ENCODE measurements at places on chromosomes 16 and 17.

GRCh38 chr17:67600408-67600807 lies 117.3 kb upstream of the NOL11 start:
- DNase-seq = no peak

- peak; percentile 86 for DNase-seq
These were observed 19.8 kb downstream of the COX4I1 start for GRCh38 chr16:85819245-85819644.

DNA sequence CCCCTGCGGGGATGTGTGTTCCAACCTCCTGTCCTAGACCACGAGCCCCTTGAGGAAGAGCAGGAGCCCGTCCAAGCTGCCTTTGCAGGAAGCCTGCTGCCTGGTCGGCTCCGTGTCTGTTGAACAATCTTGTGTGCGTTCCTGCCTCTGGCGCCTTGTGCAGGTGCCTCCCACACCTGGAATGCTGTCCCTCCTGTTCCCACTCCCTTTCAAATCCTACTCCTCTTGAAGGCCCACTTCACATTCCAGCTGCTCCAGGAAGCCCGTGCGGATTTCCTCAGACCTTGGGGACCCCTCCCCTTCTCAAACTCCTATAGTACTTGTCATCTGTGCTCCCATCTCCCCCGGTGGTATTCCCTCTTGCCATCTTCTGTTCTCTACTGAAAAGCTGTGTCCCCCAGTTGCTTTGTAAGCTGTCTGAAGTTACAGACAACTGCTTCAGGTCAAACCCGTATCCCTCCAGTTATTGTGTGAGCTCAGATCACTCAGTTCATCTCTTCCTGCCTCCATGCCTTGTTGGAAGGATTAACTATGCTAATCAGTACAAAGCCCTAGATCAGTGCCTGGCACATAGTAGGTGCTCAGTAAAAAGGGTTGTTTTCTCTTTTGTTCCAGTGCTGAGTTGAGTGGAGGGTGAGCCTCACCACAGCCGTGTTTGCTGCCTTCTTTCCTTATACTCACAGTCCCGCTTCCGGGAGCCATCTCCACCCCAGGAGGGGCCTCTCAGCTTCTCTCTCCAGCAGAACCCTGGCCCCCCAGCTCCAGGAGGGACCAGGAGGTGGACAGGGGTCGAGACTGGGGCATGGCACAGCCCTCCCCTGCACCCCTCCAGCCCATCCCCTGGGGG lies 241.8 kb upstream of the CIBAR2 start:
- no peak for DNase-seq

GRCh38 chr17:38592487-38592886 lies 13.3 kb downstream of the SRCIN1 start:
- DNase-seq = no peak

DNA sequence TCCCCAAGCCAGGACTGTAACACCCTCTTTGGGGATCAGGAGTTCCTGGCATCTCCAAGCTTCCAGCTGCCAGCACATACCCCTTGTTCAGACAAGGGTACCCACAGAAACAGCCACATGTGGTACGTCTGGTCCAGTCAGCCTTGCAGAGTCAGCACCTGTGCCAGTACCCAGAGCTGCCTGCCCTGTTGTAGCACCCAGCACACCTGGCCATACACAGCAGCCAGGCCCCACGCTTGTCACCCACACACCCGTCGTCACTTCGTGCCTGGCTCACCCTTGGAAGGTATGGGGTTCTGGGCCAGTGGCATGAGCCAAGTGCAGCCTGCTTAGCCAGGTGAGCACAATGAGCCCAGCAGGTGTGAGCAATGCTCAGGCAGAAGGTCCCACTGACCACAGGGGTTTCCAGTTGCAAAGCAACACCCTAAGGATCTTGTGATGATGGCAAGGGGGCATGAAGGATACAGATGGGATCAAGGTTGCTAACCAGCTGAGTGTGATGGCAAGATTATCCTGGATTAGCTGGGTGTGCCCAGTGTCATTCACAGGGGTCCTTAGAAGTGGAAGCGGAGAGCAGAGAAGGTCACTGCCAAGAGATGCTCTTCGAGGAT lies 202.3 kb downstream of the CPPED1 start:
- DNase-seq = no peak

- DNase-seq = no peak
These were observed 17.5 kb downstream of the ANKRD40 start for GRCh38 chr17:50689956-50690886.

DNA sequence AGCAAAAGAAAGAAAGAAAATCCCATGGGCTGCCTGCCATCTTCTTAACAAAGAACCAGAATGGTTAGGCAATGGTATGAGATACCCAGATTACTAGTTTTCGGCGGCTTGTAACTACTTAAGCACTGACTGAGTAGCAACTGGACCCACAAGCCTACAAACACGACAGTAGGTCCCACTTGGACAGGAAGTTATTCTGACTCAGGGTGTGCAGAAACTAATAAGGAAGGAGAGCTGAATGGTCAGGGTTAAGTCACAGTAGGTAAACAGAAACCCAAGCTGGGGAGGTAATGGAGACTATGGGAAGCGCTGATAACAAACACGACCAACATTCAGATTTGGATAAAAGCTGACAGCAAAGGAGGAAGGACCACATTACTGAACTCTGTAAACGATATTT lies 10.4 kb upstream of the HLF start:
- no peak for DNase-seq

- no peak for DNase-seq
These were observed 156.0 kb downstream of the MAF start for GRCh38 chr16:79444572-79444971.

- no peak for DNase-seq
These were observed 22.5 kb downstream of the SLC38A10 start for GRCh38 chr17:81272616-81273015.

GRCh38 chr16:84159800-84160199 lies 14.7 kb downstream of the DNAAF1 start:
- DNase-seq = no peak

DNA sequence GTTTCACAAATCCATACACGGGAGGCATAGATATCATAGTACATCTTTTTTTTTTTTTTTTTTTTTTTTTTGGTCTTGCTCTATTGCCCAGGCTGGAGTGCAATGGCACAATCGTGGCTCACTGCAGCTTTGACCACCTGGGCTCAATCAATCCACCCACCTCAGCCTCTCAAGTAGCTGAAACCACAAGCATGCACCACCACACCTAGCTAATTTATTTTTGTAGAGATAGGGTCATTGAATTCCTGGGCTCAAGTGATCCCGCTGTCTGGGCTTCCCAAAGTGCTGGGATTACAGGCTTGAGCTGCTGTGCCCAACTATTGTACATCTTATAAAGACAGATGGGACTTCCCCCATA lies 3.5 kb upstream of the RAPGEFL1 start:
- DNase-seq = no peak

DNA sequence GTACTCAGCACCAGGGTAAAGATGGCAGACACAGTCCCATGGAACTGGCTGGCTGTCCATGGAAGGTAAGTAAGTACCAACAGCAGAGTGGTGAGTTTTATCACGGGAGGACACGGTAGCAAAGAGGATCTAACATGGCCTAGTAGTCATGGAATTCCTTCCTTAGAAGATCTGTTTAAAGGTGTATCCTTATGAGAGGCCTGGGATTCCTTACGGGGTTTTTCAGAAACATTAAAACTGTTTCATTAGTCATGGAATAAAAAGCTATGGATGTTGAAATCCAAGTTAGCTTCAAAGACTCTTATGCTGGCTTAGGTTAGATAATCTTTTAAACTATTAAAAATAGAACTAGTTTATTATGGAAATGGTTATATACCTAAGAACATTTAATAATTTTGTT lies 7.4 kb downstream of the FTO start:
- no peak for DNase-seq

GRCh38 chr16:81097230-81097629 lies 1.0 kb upstream of the GCSH start:
- no peak for DNase-seq

DNA sequence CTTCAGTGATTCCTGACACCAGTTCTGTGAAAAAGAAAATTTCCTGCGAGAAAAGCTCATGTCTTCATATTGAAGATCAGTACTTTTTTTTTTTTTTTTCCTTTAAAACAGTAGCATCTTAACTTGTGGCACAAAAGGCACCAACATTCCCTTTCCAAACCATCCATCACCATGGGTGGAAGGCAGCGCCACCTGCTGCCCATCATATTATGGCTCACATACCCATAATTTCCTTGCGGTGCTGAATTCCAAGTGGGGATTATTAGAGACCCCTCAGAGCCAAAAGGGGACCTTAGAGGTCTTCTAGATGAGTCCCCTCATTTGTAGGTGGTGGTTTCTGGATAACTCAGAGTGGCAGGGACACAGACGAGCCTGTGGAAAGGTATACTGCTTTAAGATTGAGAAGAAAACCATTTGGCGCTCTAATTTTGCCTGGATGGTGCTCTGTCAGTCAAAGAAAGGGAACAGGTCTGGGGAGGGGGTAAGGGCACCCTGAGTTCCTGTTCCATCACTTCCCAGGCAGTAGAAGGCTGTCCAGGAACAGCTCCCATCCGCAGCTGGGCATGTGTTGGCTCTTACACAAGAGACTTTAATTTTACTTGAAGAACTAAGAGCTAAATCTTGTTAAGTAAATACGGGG lies 7.9 kb upstream of the SOST start:
- peak; percentile 35 for DNase-seq

DNA sequence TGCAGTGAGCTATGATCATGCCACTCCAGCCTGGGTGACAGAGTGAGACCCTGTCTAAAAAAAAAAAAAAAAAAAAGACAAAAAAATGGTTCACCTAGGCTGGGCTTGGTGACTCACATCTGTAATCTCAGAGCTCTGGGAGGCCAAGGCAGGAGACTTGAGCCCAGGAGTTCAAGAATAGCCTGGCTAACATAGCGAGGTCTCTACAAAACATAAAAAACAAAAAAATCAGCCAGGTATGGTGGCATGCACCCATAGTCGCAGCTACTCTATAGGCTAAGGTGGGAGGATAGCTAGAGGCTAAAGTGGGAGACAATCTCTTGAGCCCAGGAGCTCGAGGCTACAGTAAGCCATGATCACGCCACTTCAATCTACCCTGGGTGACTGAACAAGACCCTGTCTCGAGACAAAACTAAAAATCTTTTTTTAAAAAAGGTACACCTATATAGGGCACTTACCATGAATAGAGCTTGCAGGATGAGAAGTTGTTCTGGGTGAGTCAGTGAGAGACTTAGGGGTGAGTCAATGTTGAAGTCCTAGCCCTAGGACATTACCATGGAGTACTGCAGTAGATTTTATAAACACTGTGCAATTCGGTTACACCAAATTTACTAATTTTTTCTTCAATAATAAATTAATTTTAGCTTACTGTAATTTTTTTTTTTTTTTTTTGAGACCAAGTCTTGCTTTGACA lies 19.0 kb downstream of the USP32 start:
- no peak for DNase-seq

- peak; percentile 30 for DNase-seq
These were observed 170.1 kb upstream of the CDH13 start for GRCh38 chr16:82456683-82457082.

DNA sequence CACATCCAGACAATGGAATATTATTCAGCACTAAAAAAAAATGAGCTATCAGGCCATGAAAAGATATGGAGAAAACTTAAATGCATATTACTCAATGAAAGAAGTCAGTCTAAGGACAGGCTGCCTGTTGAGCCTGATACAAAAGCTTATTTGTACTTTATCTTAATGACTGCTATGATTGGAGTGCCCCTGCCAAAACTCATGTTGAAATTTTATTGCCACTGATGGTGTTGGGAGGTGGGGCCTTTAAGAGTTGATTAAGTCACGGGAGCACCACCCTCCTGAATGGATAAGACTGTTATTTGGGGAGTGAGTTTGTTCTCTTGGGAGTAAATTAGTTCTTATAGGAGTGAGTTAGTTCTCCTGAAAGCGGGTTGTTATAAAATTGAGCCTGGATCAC lies 9.9 kb downstream of the C17orf67 start:
- no peak for DNase-seq

DNA sequence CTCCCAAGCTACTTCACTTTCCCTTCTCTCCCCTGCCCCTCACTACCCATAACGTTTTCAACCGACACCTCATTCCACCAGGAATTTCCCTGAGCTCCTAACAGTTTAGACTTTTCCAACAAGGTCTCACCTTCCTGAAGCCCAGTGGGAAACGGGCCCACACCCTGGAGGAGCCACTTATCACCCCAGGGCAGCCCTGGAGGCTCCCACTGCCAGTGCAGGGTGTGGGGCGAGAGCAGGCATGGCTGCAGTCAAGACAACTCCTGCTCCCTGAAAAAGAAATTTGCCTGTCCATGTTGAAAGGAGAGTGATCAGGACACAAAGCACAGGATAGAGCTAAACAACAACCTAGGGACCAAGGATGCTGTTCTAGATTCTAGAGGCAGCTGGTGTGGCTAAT lies 1.7 kb upstream of the CCNF start:
- no peak for DNase-seq

DNA sequence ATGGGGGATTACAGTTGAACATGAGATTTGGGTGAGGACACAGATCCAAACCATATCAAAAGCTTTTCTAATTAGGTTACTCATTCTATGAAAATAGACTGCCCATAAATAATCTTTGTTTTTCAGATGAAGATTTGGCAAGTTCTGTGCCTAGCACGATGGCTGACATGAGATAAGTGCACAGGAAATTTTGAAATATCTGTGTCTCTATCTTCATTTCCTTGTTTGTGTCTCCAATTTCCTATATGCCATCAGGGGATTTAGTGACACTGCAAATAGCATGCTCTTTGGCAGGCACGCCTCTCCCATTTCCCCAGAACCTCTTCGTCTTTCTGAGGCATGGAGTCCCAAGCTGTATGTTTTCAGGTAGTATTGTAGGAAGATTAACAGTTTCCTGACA lies 544.6 kb downstream of the CDH13 start:
- DNase-seq = no peak

DNA sequence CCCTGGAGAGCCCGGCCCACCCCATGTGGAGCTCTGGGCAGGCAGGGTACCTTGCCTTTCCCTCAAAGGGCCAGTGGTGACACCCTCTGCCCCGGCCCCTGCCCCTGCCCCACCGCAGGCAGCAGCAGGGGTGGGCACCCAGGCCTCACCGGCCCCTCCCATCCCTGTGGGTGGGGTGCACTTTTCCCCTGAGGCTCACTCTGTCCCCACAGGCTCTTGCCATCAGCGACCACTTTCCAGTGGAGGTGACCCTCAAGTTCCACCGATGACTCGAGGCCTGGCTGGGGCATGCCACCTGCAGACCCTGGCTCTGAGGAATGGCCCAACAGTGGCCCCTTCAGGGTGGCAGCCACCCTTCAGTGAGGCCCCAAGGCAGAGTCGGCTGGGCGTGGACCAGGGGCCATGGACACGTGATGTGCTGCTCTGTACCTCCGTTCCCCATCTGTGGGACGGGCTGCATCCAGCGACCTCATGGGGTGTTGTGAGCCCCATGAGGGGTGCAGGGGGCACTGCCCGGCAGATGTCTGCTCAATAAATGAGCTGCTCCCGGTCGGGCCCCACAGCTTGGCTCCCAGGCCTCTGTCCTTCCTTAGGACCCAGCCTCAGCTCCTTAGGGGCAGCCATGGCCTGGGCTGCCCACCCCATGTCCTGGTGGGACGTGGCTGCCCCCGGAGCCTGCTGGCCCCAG lies 2.0 kb downstream of the DNASE1L2 start:
- DNase-seq = no peak

DNA sequence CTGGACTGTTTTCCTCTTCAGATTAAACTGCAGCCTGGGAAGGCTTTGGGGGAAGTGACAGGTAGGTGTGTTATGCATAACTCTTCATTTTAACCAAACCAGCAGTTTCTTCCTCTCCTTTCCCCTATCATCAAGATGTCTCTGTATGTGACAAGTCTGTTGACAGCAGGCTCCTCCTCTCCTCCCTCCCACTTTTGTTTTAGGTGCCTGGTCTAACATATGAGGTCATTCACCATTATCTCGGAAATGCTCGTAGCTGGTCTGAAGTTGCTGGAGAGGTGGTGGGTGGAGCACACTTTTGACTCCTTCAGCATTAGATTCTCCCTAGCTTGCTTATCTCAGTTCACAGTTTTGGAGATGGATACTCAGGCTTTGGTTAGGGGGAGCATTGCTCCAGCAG lies 571.0 kb upstream of the EEF2KMT start:
- DNase-seq = no peak
